ENCODE measurements at places on chromosomes 5 and 9. TPM values are rescaled to one million over a fixed set of nuclear protein-coding genes. Genes with fewer than 3 reads are reported as not detected.
A peak's percentile ranks its signal among the peaks of the same experiment; 100 is the strongest.

GRCh38 chr5:169595172-169595820 is 11.7 kb downstream of the SPDL1 start:
- ATAC-seq = no peak

GRCh38 chr9:120393386-120394057 is 186.4 kb downstream of the CDK5RAP2 start:
- ATAC-seq = peak; percentile 67

GRCh38 chr5:91315701-91316100 is 67.4 kb downstream of the ARRDC3 start:
- ATAC-seq = no peak

Gene FABP6
- not detected for total RNA-seq

Gene LCN10
- 1.8 TPM for total RNA-seq

Gene MAMDC2
- not detected for total RNA-seq

Gene CKMT2
- not detected for total RNA-seq

GRCh38 chr5:90557871-90558270 is 726 bp upstream of the ADGRV1 start:
- ATAC-seq = no peak

DNA sequence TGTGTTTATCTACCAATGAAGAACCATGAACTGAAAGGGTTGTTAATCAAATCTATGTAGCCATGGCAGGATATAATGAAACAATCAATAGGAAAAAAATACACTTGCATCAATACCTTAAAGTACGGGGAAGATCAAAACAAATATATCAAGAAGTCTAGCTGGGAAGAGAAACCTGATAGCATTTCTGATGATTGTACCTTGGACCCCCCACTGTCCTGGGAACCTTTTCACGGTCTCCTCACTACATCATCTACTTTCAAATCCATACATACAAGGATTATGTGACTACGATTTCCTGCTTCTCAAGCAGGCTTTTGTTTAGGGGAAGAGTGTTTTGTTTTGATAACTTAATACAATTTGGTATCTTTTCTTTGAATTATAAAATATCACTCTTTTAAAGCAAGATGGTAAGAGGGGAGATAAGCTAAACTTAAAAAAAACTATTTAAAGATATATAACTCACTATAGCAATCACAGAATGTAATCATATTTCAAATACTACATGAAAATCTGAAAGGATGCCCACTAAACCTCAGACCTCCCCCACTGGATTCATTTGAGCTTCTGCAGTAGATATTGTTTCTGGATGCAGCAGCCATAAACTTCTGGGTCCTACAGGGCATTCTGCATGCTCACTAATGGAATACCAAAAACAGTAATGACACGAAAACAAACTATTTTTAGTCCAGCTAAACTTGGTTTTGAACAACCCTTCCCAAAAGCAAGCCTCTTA is 8.0 kb downstream of the EBF1 start:
- ATAC-seq = no peak

Gene ATG10
- total RNA-seq = 8.0 TPM

DNA sequence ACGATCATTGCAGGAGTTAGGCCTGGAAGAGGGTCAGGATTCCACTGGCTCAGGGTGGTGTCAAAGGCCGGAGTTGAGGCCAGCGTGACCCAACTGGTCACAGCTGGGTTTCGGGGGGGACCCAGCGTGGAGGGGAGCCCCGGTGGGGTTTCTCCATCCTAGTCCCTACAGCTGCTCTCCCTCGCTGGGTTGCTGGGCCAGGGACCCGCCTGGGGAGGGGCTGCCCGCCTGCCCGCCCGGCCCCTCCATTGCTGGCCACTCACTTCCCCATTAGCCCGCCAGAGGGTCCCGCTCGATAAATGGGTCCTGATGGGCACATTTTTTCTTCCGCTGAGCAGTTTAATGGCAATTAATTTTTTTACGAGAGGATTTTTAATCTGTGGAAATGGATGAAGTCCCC is 8.8 kb downstream of the CCDC187 start:
- ATAC-seq = no peak

Data from activated T-helper 17 cell treated with anti-CD3 and anti-CD28 coated beads, Interleukin-2, amount 50 U/mL, for 72 hours (primary cell).